ENCODE measurements at places on chromosomes 16 and 17.

- DNase-seq: no peak
Observed at GRCh38 chr17:64599827-64600226, 62.3 kb downstream of the SMURF2 start.

DNA sequence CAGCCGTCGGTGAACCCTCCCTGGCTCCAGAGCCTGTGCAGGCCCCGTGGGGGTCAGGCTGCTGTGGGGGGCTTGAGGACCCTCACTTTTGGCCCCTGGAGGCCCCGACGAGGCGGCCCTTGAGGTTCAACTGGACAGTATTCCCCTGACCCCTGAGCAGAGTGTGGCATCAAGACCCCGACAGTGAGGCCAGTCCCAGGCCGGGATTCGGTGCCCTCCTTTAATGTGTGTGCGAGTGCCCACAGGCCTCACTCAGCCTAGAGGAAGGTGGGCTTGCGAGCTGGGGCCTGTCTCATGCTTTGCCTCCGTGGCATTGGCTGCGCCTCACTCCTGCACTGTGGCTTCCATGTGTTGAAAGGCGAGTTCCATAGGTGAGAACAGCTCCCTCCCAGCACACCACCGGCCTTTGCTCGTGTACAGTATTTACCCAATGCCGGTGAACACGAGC, 94.5 kb downstream of the METRNL start:
- DNase-seq: no peak

DNA sequence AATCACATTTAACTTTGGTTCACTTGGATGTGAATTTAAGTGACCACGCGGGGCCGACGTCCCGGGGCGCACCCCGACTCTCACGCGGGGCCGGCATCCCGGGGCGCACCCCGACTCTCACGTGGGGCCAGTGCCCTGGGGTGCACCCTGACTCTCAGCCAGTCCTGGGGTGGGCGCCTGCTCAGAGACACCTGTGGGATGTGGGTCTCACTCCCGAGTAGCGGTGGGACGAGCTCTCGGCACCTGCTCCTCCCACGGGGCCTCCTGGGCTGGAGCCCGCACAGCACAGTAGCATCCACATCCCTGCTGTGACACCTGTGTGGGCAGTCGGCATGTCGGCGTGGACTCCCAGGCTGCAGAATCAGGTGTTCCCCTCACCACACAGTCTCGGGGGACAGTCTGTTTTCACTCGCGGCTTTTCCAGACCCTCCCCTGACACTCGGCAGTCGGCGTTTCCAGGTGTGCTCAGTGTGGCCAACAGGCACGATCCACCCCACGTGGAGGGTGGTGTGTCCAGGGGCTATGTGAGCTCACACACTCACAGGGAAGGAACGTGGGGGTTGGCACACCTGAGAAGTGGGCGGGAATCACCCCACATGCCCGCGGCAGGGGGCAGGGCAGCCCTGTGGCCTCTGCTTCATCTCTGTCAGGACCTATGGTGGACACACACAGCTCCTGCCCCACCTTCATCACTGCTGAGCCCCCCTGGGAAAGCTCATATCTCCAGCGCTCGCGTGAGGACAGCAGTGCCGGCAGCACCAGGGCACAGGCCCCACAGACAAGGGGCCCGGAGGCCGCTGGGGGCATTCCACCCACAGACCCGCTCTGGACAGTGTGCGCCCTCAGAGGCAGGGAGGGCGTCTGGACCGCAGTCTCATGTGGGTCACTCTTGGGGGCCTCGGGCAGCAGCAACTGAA, 51.8 kb downstream of the LMF1 start:
- no peak for DNase-seq

- DNase-seq: no peak
Observed at GRCh38 chr16:64234200-64234599, 887.7 kb downstream of the CDH11 start.

GRCh38 chr17:67531291-67531690, 154.2 kb downstream of the PITPNC1 start:
- no peak for DNase-seq

- DNase-seq: no peak
Observed at GRCh38 chr16:50265260-50265659, 1.1 kb upstream of the ADCY7 start.

GRCh38 chr17:9644910-9645751, at the start of gene USP43:
Gene USP43, plus strand, starts transcription at chr17:9645517. Its CDS starts 116 bp downstream, at chr17:9645633.
- no peak for DNase-seq

- no peak for DNase-seq
Observed at GRCh38 chr17:6078458-6078871, 8.3 kb downstream of the WSCD1 start.

DNA sequence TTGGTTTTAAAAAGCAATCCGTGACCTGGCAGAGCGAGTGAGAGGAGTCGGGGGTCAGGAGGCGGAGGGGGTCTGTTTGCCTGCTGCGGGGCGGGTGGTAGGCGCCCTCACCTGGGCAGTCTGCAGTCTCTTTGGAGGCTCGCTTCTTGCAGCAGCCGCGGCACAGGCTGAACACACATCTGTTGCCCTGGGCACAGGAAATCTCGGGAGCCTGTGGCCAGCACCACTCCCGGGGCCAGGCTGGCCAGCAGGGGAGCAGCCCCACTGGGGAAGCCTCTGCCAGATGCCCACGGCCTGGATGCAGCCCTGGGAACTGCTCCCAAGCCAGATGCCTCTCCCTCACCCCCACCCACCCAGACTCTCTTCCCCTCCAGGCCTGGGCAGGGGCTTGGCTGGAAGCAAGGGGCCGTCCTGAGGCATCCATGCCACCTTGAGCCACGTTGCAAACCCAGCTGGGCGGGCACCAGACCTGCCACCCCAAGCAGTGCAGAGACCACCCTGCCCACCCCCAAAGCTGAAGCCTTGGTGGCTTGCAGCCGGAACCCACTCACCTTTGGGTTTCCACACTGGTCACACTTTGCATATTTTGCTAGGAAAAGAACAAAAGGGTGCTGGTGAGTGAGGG, 6.6 kb downstream of the GPS1 start:
- DNase-seq: no peak

GRCh38 chr16:88589441-88589840, 19.2 kb downstream of the ZC3H18 start:
- no peak for DNase-seq

DNA sequence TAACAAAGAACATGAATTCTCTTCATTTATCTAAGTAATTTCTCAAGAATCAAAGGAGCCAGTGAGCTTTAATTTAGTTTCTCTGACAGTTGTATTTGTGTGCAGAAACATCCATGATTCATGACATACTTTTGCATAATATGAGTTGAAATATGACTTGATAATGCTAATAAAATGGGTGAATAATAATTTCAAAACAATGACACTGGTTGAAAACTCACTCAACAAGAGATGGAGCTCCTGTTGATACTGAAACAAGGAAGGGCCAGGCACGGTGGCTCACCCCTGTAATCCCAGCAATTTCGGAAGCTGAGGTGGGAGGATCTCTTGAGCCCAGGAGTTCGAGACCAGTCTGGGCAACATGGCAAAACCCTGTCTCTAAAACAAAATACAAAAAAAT, 147.0 kb downstream of the MAP2K6 start:
- no peak for DNase-seq

GRCh38 chr17:2065949-2066400, 11.1 kb downstream of the HIC1 start:
- DNase-seq: no peak

- no peak for DNase-seq
Observed at GRCh38 chr16:3922241-3922640, 41.7 kb upstream of the CREBBP start.

GRCh38 chr17:70072546-70073309, 2.3 kb upstream of the KCNJ16 start:
- DNase-seq: no peak

DNA sequence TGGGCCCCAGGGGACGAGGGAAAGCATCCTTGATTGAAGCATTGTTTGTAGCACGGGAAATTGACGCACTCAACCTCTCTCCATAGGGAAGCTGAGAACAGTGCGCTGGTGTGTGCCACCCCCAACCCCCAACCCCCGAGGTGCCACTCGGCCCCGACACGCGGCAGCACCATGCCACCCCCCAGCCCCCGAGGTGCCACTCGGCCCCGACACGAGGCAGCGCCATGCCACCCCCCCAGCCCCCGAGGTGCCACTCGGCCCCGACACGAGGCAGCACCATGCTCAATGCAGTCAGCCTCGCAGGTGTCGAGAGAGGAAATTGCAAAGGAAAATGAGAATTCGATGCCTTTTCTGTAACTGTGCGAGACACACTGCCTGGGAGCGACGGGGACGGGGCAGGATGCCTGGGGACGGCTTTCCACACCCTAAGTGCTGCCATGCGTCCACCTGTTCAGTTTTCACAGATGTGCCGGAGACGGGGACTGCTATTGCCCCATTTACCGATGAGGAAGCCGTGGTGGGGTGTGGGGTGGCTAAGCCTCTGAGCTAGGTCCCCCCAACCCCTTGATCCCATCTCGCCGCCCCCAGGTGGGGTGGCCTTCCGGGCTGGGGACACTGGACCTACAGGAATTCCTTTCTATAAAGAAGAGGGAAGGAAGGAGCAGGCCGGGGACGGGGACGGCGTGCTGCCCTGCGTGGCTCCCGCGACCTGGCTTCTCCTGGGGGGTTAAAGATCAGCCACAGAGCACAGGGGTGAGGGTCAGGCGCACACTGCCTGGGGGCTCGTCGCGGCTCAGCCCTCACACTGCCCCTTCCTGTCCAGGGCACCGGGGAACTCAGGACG, 9.8 kb downstream of the CBFA2T3 start:
- no peak for DNase-seq

DNA sequence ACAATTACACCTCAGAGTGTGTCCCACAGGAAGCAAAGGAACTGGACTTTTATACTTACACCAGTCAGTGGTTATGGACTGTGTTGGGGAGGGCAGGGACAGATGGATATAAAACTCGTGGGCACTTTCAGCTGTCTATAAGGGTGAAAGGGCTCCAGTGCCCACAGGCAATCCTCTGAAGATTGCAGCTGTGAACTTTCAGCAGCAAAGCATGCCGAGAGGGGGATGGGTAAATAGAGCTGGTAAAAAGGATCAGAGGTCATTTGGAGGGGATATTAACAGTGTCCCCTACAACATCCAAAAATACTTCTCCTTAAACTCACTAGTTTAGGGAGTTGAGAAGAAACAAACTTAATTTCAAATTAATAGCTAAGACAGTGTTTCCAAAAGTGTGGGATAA, 13.3 kb upstream of the RFWD3 start:
- DNase-seq: no peak

DNA sequence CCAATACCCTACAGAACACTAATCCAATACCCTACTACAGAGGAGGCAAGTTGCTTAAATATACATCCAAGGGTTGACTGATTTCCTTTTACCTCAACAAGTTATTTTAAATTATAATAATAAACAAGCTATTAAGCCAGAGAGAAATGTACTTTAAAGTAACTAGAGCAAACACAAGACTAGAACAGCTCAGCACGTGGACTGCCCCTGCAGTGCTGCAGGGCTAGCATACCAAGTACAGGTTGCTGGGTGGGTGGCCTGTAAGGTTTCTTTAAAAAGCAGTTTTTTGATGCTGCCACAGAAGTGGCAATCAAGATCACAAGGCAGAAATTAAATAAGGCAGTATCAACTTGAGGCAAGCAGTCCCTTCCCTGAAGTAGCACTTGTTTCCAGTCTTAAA, 63.5 kb downstream of the PARN start:
- DNase-seq: no peak

- no peak for DNase-seq
Observed at GRCh38 chr16:52568983-52569690, 22.2 kb upstream of the TOX3 start.

DNA sequence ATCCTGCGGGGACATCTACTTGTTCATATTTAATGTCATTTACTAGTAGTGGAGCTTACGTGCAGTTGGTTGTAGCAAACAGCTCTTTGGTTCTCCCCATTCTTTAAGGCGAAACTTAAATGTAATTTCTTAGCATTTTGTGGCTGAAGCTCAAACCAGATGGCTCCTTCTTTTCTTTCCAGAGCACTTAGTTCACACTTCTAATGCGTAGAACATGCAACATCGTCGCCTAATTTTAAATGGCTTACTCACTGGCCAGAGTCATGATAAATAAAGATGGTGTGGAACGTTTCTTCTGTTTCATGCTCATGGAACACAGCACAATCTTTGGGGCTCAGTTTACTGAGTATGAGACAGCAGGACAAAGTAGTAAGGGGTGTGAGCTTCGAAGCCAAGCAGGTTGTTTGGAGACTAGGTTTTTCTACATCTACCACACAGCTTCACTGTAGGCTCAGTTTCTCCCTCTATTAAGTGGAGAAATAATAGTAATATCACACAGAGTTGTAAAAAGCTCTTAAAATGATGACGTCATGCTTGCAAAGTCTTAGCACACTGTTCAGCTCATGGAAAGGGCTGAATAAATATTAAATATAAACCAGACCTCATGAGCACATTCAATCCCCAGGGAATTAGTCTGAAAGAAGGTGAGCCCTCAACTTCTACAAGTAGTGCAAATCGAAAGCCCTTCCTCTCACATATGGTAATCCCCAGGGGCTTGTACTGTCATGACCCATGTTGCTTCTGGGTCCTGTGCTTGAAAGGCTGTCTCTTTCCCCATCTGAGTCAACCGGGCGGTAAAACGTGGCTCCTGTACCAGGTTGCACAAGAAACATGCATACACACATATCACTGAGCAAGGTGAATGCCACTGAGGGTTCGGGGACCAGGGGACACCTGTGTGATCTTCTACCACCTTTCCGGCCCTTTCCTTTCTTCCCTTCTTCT, 384.3 kb downstream of the CDH13 start:
- no peak for DNase-seq

GRCh38 chr17:49051269-49051668, 54.1 kb downstream of the IGF2BP1 start:
- DNase-seq: no peak

- DNase-seq: no peak
Observed at GRCh38 chr16:85166699-85167588, 54.7 kb upstream of the CIBAR2 start.

DNA sequence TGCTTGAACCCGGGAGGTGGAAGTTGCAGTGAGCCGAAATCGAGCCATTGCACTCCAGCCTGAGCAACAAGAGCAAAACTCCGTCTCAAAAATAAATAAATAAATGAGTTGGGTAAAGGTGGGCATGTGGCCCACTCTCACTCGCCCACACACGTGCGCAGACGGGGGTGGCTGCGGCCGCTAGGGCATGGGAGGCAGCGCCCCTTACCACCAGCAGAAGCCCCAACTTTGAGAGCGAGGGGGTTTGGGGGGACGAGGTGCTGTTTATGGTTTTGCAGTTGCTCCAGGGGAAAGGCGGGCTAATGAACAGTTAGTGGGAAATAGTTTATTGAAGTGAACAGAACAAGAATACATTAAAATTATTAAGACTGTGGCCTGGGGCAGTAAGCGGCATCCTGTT, 14.9 kb upstream of the RBFOX3 start:
- DNase-seq: no peak
